ENCODE measurements at places on chromosomes 11 and 22. TPM values are rescaled to one million over a fixed set of nuclear protein-coding genes. Genes with fewer than 3 reads are reported as not detected.

Gene OR4C11
- not detected for total RNA-seq

Gene MUS81
- total RNA-seq: 68.3 TPM

DNA sequence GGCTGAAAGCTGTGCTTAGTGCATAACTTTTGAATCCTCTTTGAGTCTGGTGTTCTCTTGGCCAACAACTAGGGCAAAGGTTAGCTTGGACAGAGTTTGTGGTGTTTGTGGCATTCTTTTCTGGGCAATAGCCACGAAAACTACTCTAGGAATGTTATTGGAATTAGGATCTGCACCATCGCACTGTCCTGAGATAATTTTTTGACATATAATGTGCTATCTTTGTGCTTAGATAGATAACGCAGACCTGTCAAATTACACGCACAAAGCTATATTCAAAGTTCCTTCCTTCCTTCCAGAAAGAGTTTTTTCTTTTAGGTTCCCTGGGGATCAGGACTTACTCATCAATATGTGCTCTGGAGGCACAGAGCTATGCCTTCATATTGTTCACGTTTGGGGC is 166.8 kb upstream of the MTMR2 start:
- no peaks in the 10 kb centered on the region for H3K36me3 ChIP-seq
- H3K4me1 ChIP-seq: no peaks in the 10 kb centered on the region
- no peak for DNase-seq
- H3K4me3 ChIP-seq: no peak overlapping the region

DNA sequence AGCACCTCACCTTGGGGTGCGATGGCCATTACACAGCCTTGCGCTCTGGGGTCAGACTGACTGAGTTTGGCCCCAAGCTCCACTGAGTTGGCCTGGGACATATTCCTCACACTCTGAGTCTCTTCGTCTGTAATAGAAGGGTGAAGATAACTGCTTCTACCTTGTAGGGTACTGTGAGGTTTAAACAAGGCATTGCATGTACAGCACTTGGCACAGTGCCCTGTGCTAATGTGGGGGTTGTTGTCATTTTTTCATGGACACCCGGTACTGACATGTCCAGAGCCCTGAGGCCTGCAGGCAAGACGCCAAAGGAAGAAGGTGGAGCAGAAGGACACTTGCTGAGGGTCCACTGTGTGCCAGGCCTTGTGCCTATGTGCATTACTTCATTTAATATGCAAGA is 50.7 kb downstream of the OTOG start:
- no peaks in the 10 kb centered on the region for H3K4me1 ChIP-seq
- H3K4me3 ChIP-seq: no peak overlapping the region
- no peaks in the 10 kb centered on the region for H3K27me3 ChIP-seq
- no peak for DNase-seq
- H3K27ac ChIP-seq: no peak overlapping the region

GRCh38 chr22:20240447-20240764 is 27.7 kb downstream of the RTN4R start:
- H3K4me3 ChIP-seq: no peak overlapping the region
- peaks cover 15% of the 10 kb centered on the region for H3K4me1 ChIP-seq
- DNase-seq: no peak
- no peaks in the 10 kb centered on the region for H3K36me3 ChIP-seq
- H3K27me3 ChIP-seq: no peaks in the 10 kb centered on the region

DNA sequence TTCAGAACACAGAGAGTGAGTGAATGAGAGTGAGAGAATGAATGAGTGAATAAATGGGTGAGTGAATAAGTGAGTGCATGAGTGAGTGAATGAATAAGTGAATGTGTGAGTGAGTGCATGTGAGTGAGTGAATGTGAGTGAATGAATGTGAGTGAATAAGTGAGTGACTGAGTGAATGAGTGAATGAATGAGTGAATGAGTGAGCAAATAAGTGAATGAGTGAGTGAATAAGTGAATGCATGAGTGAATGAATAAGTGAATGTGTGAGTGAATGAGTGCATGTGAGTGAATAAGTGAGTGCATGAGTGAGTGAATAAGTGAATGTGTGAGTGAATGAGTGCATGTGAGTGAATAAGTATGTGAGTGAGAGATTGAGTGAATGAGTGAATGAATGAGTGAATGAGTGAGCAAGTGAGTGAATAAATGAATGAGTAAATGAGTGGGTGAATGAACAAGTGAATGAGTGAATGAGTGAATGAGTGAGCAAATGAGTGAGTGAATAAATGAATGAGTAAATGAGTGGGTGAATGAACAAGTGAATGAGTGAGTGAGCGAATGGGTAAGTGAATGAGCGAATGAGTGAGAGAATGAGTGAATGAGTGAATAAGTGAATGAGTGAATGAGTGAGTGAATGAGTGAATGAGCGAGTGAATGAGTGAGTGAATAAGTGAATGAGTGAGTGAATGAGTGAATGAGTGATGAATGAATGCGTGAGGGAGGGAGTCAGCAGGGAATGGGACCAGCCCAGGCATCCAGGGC is 21.3 kb upstream of the MUC5B start:
- no peaks in the 10 kb centered on the region for H3K27me3 ChIP-seq
- no peak for DNase-seq
- no peak overlapping the region for H3K4me3 ChIP-seq

DNA sequence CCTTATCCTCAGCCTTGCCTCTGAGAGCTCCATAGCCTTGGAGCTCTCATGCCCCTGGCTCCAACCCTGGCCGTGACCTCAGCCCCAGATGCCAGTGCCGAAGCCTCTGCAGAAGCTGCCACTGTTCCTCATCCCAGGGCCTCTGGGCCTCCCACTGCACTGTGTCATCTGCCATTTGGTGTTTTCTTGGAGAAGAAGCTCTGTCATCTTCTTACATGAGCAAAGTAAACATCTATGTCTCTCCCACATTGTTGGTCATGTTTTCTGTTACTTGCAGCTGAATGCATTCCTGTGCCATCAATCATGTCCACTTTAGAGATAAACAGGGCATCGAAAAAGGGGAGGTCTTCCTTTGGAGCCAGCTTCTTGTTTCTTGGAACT is 45.0 kb upstream of the FTH1 start:
- no peaks in the 10 kb centered on the region for H3K4me1 ChIP-seq
- H3K4me3 ChIP-seq: no peak overlapping the region
- no peaks in the 10 kb centered on the region for H3K36me3 ChIP-seq
- no peaks in the 10 kb centered on the region for H3K27me3 ChIP-seq
